NCI-H510A treated with DMSO at 0.1 percent for 48 hours (cell line): ENCODE measurements at places on chromosomes 3 and 15.
A peak's percentile ranks its signal among the peaks of the same experiment; 100 is the strongest.

DNA sequence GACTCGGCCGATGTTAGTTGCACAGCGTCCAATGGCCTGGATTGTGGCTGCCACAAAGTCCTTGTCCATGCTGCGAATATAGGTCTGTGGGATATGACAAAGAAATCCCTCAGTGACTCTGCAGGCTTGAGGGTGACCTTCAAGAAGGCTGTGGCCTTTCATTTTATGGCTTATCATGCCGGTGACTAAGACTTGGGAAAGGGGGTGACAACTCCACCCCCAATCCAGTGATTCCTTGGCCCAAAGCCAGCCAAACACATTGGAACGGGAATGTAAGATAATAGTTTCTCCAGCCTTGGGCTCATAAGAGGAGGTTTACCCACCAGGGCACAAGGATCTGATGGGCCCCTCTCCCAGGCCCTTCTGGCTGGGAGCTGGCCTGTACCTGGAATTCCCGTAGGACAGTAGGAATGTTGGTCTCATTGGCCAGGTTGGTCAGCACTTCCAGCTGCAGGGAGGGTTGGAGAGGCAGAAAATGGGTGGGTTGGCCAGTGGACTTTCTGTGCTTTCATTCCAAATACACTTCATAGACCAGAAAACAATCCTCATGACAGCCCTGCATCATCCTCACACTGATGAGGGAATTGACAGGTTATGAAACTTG lies 30.7 kb upstream of the CPEB1 start:
- no peak for DNase-seq

DNA sequence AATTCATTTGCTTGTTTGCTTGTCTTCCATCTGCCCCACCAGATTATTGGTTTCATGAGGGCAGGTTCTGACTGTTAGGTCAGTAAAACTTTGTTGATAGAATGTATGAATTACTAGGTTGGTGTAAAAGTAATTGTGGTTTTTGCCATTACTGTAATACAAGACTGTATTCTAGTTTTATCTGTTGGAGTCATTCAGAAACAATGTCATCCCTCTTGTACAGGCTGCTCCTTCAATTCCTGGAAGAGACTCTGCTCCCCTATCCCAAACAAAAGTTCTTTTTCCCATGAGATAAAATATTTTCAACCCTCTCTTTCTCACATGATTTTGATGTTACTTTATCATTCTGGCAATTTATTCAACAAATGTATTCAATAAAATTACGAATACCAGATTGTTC lies 115.0 kb downstream of the CHST2 start:
- no peak for DNase-seq

- peak; percentile 93 for DNase-seq
Measured at GRCh38 chr3:188947401-188948280, 224.1 kb upstream of the TPRG1 start.

- no peak for DNase-seq
Measured at GRCh38 chr3:193945143-193945542, 190.8 kb upstream of the HES1 start.

- no peak for DNase-seq
Measured at GRCh38 chr3:80187981-80188380, 420.2 kb upstream of the ROBO1 start.

GRCh38 chr15:64987136-64987535 lies 2.6 kb downstream of the SPG21 start:
- DNase-seq: no peak

DNA sequence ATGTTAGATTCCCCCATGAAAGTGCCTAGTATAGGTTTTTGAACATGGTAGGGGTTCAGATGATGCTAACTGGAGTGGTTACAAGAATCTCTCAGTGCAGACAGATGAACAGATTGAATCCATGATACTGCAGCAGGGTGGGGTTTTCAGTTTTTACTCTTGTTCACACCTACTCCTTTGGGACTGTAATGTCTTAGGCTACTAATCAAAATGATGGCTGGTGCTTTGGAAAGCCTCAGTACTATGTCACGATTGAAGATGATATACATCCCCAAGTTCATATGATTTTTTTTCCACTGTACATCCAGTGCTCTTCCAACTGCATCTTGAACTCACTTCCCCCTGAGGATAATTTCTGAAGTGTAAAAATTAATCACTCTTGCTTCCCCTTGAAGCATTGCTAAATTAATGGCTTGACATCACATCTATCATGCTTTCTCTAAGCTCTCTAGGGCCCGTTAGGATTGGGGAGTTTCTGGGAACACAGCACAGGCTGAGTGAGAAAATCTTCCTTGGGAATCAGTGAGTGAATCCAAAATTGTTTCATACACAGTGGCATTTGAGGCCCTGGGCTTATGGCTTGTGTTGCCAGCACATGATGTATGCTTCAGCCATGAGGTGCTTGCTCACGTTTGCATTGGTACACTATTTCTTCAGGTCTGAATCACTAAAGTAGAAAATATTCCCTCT lies 115.0 kb upstream of the TPRG1 start:
- DNase-seq: no peak

GRCh38 chr3:41202075-41202833 lies 2.9 kb downstream of the CTNNB1 start:
- peak; percentile 8 for DNase-seq

DNA sequence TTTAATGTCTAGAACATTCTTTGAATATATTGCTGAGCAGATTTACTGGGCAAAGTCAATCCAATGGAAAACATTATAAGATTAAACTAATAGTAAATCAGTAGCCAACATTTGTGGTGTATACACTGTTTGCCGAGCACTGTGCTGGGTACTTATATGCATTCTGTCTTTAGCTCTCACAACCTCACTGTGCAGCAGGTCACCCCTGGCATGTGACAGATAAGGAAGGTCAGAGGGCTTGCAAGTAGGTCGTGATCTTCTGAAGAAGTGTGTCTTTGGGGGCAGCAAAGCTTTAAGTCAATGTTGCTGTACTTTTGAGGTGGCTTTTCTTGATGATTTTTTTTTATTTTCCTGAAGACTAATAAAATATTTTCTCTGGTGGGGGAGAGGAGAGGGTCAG lies 62.2 kb downstream of the TCAIM start:
- DNase-seq: no peak

DNA sequence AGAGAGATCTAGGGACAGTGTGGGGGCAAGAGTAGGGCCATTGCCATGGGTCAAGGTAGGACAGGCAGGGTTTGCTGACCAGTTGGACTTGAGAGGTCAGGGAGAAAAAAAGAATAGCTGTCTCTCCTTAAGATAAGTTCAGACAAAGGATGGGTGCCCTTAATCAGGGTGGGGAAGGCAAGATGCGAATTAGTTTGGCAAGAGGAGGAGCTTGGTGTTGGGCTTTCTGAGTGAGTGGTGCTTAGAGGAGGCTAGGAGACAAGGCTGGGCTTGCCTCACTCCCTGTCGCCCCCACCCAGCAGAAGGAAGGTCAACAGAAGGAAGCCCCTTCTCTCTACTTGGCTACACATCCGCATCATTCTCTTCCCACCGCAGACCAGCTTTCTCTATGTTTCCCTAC lies 53.9 kb upstream of the CTDSPL start:
- DNase-seq: no peak

GRCh38 chr3:139239550-139239949 lies 104.3 kb upstream of the MRPS22 start:
- no peak for DNase-seq

GRCh38 chr3:22960105-22960984 lies 242.8 kb upstream of the UBE2E2 start:
- peak; percentile 9 for DNase-seq

GRCh38 chr15:72342385-72342784 lies 22.4 kb upstream of the CELF6 start:
- DNase-seq: no peak

DNA sequence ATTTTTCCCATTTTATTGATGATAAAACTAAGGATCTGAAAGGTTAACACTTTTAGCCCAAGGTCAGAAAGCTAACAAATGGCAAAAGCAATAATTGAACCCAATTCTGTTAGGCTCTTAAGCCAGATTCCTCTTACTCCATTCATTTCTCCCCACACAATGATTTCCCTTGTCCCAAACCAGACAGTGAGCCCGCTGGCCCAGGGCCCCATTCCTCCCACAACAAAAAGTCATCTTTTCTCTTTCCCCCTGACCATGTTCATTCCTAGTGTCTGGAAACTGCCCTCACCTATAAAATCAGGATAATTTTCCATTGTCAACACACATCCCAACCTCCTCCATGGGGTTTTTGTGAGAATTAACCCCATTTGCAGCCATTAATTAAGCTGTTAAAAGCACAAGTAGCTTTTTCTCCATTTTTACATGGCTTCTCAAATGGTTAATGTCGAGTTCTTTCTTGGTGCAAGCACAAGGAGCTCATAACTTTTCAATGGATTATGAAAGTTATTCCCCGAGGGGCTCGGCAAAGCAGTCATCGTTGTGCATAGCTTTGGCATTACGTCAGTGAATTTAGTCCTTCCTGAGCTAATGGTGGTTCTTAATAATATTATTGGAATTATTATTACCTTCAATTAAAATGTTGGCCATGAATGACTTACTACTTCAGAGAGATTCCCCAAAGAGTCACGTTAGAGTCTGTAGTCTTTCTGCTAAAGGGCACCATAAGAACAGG lies 151.0 kb upstream of the WNT5A start:
- DNase-seq: no peak

DNA sequence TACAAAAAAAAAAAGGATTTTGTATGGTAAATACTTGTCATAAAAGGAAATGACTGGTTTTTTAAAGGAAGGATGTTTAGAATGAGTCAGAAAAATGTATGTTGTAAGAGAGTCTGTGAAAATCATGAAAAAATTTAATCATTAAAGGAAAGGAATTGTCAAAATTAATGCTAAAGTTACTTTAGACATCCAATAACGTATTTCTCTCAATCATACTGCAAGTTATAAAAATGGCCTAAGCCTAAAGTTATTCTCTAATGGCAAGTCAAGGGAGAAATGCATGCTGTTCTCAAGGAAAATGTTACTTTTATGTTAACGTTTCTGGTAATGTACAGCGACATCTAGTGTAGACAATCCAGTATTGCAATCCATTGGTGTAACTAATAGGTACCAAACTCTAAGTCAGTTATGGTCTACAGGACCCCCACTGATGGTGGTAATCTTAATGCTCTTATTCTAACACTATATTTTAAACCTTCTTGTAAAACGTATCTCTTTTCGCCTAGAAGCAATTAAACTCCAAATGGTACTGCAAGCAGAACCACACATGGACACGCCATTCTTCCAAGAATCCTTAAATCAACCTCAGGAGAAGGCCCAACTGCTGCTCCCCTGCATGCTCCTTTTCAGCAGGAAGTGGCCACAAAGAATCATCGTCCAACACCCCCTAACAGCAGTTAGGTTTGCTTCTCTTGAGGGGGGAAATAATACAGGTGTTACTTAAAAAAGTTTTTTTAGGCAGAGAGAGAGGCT lies 35.2 kb downstream of the NCEH1 start:
- peak; percentile 25 for DNase-seq

DNA sequence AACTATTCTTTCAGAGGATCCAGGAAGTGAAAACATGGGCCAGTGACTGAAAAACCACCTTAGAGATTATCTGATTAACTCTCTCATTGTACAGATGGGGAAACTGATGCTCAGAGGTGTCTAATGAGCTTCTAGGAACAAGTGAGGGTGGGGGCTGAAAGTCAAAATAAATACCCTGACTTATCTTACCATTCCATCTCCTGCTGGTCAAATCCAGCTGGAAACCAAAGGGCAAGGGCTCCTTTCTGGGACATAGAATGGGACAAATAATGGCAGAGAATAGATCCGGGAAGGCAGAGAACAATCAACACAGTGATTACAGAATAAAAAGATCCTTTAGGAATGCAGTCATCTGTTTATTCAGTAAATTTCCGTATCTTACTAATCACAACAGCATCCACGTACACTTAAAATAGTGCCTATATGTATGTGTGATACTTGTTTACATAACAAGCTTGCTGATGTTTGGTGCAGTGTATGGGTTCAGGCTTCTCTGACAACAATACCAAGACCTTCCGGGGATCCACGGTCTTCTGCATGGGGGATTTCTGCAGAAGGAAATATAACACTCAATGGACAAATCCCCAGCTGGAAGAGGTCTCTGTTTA lies 173.2 kb downstream of the THSD4 start:
- no peak for DNase-seq

DNA sequence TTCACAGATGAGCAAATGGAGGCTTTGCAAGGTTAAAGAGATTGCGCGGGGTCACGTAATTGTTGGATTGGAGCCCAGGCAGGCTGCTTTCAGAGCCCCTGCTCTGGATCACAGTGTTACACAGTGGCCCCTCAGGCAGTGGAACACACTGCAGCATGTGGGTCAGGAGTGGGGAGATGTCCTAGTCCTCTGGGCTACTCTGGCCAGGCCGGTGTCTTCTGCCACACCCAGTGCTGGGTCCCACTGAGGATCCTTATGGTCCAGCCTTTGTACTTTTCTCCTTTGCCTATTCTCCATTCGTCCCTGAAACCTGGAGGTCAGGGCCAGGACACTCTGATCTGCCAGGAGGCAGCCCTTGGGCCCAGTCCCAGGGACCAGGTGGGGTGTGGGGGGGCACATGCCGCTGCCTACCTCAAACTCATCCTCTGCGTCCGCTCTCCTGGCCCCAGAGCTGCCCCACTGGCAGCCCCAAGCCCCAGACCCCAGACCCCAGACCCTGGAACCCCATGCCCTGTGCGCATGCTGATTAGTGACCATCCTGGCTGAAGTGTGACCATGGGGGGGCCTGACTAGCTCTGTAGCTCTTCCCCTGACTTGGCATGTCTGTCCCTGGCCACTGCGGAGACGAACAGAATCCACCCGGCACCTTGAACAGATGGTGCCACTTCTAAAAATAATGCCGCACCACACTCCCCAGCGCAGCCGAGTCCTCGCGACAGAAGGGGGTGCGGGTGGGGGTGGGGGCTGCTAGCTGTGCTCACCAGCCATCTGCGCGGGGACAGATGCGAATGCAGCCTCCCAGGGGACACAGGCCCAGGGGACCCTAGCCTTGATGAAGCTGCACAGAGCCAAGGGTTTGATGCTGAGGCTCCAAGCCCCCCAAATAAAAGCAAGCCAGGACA lies 41.6 kb downstream of the ATP2B2 start:
- no peak for DNase-seq

- DNase-seq: peak; percentile 9
Measured at GRCh38 chr3:14143271-14144225, 18.7 kb downstream of the TMEM43 start.

DNA sequence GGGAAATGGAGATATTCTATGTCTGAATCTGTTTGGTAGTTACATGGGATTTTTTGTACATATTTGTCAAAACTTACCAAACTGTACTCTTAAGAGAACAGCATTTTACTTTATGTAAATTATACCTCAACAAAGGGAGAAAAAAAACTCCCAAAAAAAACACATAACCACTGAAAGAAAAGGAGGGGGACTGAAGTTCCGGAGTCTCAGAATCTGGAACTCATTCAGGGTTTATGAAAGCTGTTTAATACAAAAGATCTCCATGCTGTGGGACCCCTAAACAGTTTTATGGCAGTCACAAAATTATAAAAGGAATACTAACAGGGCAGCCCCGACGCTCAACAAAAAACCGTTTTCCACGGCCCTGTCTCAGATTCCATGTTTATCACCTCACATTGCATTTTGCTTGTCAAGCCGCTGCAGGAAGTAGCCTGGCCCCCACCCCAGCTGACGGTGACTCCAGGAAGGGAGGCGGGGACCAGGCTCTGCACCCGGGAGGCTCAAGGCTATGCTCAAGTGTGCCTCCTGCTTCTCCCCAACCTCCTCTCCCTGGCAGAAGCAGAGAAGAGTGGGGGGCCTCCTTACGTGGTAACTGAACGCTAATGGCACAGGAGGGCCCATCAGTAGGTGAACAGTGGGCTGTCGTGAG lies 29.3 kb downstream of the RFT1 start:
- no peak for DNase-seq
